Ovary (tissue), 10 donors: ENCODE measurements at places on chromosomes 2 and 18. TPM values are rescaled to one million over a fixed set of nuclear protein-coding genes. Genes with fewer than 3 reads are reported as not detected.

DNA sequence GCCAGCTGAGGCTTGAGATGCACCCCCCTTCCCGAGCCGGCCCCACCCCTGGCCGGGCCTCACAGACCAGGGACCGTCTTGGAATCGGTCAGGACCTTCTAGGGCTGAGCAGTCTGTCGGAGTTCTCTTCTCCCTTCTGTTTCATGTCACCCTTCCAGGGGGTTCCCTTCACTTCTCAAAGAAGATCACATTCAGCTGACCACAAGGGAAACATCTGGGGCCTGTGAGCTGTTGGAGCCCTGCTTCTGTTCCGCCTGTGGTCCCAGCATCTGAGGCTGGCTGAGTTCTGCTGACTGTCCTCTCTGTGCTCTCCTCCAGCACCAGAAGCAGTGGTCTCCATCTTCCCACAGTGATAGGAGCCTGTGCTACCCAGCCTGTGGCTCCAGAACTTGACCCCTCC is 106.5 kb downstream of the SEPTIN10 start:
- no peak for DNase-seq

DNA sequence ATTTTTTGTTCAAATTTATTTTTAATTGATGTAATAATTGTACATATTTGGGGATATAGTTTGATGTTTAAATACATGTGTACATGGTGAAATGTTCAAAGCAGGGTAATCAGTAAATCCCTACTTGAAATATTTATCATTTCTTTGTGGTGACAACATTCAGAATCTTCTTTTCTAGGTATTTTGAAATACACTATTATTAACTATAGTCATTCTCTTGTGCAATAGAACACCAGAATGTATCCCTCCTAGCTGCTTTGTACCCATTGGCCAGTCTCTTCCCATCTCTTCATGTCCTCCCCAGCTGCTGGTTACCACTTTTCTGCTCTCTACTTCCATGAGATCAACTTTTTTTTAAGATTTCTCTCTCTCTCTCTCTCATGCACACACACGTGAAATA is 126.5 kb downstream of the ZNF407 start:
- DNase-seq: no peak

GRCh38 chr2:160695402-160696086 is 201.9 kb upstream of the RBMS1 start:
- no peak for DNase-seq

EMX1 gene
- total RNA-seq: 0.28 TPM

- DNase-seq: peak; percentile 25
Observed at GRCh38 chr2:68287580-68288441, 31.9 kb downstream of the CNRIP1 start.

DNA sequence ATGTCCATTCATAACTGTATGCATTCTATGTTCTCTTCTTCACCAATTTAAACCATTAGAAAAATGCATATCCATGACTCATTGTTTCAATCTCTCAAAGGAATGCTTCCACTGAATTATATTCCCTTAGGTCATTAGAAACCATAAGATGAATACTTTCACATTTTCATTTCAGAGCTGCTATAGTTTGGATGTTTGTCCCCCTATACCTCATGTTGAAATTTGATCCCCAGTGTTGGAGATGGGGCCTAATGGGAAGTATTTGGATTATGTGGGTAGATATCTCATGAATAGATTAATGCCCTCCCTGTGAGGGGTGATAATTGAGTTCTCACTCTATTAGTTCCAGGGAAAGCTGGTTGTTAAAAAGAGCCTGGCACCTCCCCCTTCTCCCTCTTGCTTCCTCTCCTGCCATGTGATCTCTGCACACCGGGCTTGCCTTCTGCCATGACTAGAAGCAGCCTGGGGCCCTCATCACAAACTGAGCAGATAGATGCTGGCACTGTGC is 35.7 kb downstream of the THUMPD2 start:
- no peak for DNase-seq

DNA sequence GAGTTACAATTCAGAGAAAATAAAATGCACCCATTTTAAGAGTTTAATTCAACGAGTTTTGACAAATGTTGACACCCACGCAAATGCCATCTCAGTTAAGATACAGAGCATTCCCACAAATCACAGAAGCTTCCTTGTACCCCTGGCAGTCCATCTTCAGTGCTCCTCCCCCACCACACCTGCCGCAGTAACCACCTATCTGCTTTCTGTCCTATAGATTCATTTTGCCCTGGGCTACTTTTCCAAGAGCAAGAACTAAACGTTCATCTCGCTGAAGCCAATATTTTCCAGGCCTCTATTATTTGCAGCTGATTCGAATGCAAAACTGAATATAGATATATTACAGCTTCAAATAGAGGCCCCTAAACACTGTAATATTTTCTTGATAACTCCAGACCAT is 13.4 kb upstream of the HPCAL1 start:
- DNase-seq: no peak

- DNase-seq: no peak
Observed at GRCh38 chr2:224650815-224651439, 65.2 kb downstream of the CCDC195 start.

ZNF396 gene
- 2.5 TPM for total RNA-seq

EMILIN2 gene
- 32.6 TPM for total RNA-seq

SNORC gene
- total RNA-seq: 1.1 TPM

GULP1 gene
- total RNA-seq: 44.9 TPM

OTOF gene
- total RNA-seq: not detected

GRCh38 chr18:78970774-78971333 is 8.8 kb upstream of the SALL3 start:
- no peak for DNase-seq

GRCh38 chr2:140128909-140129308 is 1348.7 kb upstream of the NXPH2 start:
- no peak for DNase-seq

DNA sequence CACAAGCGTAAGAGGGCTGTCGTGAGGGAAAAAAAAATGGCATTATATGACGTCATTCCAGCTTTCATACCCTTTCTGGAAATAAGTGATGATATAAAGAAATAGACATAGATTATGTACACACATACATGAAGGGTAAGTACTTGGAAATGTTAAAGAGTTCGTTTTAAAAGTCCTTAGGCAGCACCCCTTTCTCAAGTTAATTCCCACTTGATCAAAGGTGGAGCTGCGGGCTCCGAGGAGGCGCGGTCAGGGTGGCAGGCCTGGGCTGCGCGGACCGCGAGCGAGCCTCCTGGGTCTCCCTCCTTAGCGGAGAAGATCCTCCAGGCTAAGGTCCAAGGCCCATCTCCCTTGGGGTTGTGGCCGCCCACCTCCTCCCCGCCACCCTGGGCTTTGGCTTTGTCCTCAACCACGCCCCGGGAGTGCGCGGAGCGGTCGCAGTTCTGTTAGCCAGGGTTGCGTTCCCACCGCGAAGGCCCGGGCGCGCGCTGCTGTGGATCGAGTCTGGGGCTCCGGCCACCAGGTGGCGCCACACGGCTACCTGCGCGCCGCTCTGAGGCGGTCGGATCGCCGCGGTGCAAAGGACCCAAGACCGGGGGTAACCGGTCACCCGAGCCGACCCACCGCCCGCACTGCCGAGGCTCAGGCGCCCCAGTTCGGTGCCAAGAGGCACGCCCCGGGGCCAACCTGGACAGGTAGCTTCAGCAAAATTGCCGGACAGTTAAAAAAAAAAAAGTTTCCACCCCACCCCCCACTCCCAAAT is 66.8 kb downstream of the HNRNPLL start:
- DNase-seq: peak; percentile 93

DNA sequence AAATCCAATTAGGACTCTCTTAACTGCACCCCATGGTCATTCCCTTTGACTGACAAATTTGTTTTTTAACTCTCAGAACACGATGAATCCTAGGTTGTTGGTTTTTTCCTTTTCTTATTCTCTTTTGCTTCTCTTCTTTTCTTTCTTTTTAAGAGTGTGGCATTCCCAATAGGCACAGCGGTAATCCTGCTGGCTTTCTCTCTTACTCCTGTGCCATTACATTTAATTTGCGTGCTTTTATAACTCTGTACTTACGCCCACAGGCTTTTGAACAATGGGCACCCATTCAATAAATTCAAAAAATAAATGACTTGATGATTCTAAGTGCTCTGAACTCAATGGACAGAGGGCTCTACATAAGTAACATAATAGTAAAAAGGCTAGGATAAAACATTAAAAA is 189.0 kb upstream of the SMAD7 start:
- no peak for DNase-seq

GRCh38 chr2:198762441-198762840 is 695.3 kb downstream of the SATB2 start:
- no peak for DNase-seq

DNA sequence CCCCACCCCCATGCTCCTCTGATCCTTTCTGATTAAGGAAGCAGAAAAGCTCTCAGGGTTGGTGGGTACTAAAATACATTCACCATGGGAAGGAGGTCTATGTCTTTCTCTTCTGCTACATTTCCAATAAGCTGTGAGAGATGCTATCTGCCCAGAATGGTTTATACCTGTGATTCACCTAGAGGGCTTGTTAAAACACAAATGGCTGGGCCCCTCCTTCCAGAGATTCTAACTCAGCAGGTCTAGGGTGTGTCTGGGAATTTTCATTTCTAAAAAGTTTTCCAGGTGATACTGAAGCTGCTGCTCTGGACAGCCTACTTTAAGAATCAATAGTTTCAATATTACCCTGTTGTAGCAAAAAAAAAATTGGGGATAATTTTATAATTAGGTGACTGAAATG is 772.2 kb upstream of the ZEB2 start:
- no peak for DNase-seq

PLA2R1 gene
- total RNA-seq: 15.8 TPM

- DNase-seq: no peak
Observed at GRCh38 chr2:71925268-71926088, 222.2 kb downstream of the CYP26B1 start.

DNA sequence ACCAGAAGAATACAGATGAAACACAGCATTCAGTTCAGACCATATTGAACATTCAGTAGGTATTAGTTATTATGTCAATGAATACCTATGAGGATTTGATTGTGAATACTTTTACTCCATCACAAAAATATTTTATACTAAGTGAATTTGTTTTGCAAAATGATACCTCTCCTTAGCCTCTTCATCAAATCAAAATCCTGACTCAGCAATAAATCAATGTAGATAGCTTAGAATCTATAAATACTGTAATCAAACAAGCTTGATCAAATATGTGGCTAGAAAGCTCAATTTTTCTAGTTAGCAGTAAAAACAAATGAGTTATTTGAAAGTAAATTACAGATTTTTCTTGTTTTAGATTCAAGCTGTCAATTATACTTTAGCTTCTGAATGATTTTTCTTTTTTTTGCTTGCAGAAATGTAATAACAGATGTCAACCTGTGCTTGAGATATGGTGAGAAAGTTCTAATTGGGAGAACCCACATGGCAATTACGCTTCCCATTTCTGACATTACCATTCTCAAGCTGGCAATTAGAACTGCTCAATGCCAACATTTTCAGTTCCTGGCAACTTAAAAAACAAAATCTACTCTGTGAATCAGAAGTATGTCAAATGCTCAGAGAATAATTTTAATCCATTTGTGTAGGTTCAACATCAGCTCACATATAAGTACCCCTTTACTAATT is 109.6 kb downstream of the PRELID3A start:
- no peak for DNase-seq

HJURP gene
- not detected for total RNA-seq

DNA sequence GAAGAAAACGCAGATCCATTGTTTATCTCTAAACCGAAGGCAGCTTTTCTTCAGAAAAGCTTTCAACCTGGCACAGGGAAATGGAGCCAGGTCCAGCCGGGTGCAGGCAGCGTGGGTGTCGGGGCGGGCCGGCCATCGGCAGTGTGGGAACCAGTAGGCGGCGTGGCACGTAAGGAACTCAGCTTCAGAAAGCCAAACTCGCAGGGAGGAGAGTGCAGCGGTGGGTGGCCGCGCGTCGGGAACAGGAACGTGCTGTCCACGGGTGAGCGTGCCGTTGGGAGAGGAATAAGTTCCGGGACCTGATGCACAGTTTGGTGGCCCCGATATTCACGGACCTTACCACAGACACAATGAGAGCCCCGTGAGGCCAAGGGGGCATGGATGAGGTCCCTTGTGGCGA is 270.4 kb downstream of the TWIST2 start:
- DNase-seq: no peak

GRCh38 chr2:81355436-81355835 is 1050.9 kb upstream of the LRRTM1 start:
- no peak for DNase-seq

- no peak for DNase-seq
Observed at GRCh38 chr2:66693076-66693965, 258.4 kb downstream of the MEIS1 start.

NAT8 gene
- total RNA-seq: not detected

DNA sequence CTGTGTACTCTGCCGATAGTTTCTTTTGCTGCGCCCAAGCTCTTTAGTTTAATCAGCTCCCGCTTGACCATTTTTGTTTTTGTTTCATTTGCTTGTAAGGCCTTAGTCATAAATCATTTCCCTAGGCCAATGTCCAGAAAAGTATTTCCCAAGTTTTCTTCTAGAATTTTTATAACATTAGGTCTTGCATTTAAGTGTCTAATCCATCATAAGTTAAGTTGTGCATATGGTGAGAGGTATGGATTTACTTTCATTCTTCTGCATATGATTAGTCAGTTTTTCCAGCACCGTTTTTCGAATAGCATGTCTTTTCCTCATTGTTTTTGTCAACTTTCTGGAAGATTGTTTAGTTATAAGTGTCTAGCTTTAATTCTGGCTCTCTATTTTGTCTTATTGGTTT is 484.8 kb upstream of the CNTNAP5 start:
- no peak for DNase-seq

GRCh38 chr2:223056701-223057418 is 4.9 kb downstream of the KCNE4 start:
- DNase-seq: no peak

DNA sequence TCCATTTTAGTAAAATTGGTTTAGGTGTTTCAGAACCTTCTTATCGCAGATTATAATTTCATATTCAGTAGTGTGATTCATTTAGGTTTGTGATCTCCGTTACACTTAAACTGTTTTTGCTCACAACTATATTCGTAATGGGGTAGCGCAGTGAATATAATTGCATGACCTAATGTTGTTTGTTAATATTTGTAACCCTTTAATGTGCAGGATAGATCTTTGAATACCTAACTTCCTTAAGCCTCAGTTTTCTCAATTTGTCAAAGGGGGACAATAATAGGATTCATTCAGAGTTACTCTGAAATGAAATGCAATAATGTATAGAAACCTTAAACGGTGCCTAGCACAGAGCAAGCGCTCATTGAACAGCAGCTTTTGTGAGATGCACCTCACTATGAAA is 558 bp upstream of the ZDBF2 start:
- DNase-seq: no peak
